Myocyte (in vitro differentiated cells): ENCODE measurements at places on chromosomes 11 and 22. TPM values are rescaled to one million over a fixed set of nuclear protein-coding genes. Genes with fewer than 3 reads are reported as not detected.

- DNase-seq, result no peak
Measured at GRCh38 chr11:31114442-31114841, 255.1 kb downstream of the DCDC1 start.

DNA sequence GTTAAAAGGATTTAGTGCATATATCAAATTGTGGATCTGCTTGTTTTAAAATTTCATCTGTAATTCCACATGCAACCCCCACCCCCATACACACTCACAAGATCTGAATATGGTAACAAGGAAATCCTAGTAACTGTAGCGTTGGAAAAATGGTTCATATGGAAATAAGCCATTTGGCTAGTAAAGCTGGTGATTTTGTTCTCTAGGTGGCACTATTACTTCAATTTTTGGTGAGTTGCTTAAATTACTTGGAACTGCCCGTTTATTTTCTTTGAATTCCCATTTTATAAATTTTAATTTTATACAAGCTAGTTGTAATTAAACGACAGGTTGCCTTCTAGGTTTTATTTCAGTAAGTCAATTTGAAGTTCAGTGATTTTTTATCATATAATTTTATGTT lies 5.3 kb downstream of the BDNF start:
- DNase-seq, result peak; percentile 34

DNA sequence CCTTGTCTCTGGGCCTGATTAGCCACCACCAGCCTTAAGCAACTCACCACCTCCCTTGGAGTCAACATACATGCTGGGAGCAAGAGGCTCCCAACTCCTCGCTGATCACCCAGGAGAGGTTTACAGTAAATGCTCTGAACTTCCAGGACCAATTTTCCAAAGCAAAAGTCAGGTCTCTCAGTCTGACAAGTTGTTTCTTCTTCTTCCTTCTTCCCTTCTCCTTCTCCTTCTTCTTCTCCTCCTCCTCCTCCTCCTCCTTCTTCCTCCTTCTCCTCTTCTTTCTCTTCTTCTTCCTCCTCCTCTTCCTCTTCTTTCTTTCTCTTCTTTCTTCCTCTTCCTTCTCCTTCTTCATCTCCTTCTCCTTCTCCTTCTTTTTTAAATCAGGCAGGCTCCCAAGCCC lies 148.2 kb downstream of the NECTIN1 start:
- DNase-seq, result no peak

- DNase-seq, result no peak
Measured at GRCh38 chr22:19540394-19540793, 16.2 kb upstream of the CLDN5 start.

- DNase-seq, result no peak
Measured at GRCh38 chr11:108758458-108758857, 93.6 kb downstream of the DDX10 start.

DNA sequence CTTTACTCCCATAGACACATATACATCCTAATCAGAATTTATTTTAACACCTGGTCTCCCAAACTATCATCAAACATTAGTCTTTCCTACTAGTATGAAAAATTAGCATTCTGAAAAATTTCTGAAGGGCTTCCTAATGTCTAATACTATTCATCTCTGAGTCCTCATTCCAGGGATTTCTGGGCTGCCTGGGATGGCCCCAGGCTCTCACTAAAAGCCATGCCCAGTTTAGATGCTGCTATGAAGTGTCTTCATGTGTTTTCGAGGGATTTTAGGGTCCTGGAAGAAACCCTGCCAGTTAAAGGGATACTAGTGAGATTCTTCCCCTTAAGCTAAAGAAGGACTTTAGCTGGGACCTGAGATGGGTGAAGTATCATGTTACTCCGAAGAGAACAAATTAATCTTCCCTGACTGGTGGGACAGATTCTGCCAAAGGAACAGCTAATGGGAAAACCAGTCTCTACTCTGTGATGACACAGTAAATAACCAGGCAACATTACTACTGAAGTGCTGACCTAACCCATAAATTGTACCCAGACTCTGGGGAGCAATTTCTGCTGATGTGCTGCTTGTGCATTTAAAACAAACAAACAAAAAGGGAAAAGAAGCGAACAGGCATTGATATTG lies 342.6 kb downstream of the SOX6 start:
- no peak for DNase-seq

DNA sequence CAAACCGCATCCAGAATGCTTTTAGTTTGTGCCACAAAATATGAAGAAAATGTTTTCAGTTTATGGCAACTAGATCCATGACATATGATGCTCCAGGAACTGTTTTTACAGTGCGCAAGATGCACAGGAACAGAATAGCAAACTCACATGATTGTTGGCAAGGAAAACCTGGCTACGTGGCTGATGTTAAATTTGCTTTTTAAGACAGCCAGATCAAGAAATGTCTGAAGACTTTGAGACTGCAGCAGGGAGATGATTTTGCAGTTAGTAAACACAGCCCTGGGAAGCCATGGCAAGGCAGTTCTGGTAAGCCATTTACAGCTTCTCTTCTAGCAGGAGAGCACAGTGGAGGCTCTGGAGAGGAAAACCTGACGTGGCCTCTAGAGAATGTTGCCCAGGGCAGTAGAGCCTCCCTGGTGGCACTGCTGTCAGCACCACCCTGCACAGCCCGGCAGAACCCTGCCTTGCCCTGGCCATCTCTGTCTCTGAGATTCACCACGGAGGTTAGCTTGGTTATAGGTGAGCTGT lies 69.8 kb upstream of the TNRC6B start:
- DNase-seq, result peak; percentile 34

- no peak for DNase-seq
Measured at GRCh38 chr11:1943576-1943975, 3.6 kb upstream of the MRPL23 start.

DNA sequence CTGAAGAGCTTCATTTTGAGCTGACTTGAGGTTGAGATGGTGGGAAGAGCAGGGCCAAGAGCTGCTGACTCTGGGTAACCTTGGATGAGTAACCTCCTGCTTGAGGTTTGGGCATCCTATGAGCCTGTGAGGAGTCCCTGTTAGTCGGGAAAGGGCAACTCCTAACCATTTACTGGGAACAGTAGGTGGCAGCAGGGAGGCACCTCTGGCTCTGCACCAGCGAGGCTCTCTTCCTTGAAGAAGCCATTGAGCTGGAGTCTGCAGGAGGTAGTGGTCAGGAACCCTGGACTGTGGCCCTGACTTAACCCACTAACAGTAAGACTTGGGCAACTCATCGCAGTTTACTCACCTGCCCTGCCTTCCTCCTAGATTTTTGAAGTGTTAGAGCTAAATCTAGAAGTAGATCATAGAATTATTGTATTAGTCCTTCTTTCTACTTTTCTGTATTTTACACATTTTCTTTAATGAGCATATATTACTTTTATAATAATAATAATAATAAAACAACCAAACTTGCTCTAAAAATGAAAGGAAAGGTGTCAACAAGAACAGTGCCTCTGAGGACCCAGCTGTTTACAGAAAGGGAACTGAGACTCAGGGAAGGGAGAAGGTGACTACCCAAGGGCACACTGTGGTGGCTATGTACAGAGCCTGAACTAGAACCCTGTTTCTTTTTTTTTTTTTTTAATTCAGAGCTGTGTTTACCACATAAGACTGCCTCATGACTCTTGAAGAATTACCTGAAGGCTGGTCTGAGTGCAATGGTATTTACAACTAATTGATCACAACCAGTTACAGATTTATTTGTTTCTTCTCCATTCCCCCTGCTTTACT lies 47.5 kb downstream of the MEI1 start:
- peak; percentile 84 for DNase-seq

DNA sequence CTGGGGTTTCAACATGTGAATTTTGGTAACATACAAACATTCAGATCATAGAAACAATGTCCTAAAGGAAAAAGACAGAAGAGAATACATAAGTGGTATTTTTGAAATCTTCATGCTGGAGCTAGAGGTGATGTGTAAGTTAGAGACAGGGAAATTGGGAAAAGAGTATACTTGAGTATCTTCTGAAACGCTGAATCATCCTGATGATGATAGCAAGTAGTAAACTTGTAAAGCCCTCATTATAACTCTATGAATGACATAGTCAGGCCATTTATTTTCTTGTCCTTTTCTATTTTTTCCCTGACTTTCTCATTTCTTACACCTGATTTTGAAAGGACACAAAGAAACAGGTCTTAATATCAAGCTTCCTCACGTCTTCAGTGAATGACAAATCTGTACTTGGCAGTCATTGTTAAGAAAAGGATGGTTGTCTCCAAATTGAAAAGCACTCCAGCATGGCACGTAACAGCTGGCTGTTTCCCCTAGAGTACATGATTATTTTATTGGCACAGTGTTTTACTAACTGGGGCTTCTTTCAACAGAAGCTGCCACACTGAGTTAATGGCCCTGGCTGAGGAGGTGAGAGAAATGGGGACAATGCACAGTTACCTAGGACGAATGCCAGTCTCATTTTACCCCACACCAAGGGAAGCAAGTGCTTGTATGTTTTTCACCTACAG lies 140.7 kb upstream of the CTSC start:
- no peak for DNase-seq

GRCh38 chr22:49487950-49488349 lies 339.7 kb downstream of the BRD1 start:
- no peak for DNase-seq

DNA sequence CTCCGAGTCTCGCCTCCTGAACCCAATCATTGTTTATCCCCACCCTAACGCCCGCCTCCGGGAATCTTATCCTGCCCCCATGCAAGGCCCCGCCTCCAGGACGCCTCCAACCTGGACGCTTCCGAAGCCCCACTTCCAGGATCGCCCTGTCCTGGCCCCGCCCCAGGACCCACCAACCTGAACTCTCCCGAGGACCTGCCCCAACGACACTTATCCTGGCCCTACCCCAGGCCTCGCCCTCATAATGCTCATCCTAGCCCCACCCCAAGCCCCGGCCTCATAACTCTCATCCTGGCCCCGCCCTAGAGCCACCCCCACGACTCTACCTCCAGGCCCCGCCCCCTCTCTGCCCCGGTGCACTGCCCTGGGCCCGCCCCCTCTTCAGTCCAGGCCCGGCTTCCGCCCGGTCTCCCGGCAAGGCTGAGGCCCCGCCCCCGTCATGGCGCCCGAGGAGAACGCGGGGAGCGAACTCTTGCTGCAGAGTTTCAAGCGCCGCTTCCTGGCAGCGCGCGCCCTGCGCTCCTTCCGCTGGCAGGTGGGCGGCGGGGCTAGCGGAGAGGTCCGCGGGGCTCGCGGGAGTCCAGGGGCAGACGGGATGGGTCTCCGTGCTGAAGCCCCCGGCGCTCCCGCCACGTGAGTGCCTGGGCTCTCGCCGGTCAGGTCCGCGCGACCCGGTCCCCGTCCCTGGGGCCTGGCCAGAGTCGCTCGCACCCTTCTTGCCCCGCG lies 45.7 kb upstream of the DEFB108B start:
- peak; percentile 84 for DNase-seq

GRCh38 chr11:32400196-32400595 lies 35.1 kb downstream of the WT1 start:
- no peak for DNase-seq

GRCh38 chr11:69727266-69727665 lies 23.4 kb upstream of the FGF19 start:
- no peak for DNase-seq

DNA sequence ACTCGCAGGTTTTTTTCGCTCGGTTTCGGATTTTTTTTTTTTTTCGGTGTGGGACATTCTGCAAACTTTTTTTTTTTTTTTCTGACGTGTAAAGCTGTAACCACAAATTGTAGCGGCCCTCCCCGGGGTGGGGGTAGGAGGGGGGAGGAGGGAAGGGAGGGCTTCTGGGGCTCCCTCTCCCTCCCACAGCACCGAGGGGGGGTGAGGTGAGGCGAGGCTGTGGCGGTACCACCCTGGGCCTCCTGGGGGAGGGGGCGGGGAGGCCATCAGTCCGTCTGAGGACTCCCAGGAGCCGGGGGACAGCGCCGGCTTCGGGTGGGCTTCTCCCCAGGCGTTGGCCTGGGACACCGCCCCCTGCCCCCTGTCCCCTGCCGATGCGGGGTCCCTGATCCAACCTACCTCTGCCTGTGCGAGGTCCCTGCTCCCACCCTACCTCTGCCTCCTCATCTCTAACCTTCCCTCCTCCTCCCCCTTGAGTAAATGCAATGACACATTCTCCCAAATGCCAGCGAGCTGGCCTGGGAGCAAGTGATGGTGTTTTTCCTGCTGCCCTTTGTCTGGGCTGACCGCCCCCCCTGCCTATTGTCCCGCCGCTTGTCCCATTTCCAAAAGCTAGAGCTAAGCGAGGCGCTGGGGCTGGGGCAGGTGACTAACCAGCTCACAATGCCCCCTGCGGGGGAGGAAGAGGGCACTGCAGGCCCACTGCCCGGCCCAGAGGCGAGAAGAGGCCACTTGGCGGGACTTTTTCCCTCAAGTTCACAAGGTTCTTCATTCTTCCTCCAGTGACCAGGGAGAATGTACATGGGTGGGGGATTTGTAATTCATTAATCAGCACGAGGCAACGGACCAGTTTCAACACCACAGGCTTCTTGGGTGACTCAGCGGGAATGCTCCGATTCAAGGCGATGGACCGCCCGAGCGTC lies 511 bp upstream of the CLCF1 start:
- DNase-seq, result peak; percentile 93

DNA sequence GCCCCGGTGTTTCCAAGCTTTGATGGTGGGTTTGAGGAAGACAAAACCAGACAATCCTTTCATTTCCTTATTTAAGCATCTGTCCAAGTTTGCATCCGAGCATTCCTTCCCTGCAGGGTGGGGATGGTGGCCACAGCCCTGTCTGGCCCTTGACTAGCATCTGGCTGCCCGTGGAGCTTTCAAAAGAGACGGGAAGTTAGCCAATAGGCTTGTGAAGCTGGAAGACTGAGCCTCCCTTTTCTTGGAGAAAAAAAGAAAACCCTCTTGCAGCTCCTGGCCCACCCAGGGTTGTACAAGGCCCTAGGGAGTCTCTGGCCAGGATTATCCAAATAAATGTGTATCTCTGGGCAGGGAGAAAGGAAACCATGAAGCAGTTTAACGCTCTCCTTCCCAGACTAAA lies 60.6 kb downstream of the MICAL2 start:
- DNase-seq, result peak; percentile 51

GRCh38 chr22:35638410-35638809 lies 9.8 kb upstream of the APOL6 start:
- DNase-seq, result peak; percentile 60

GRCh38 chr11:115848080-115848479 lies 343.9 kb upstream of the CADM1 start:
- DNase-seq, result peak; percentile 19

Gene TBX10
- total RNA-seq, result not detected in 2 replicates

Gene CCDC73
- not detected in 2 replicates for total RNA-seq

Gene SCYL1
- 84.4 and 128 TPM in 2 replicates for total RNA-seq

Gene AAMDC
- total RNA-seq, result 20.3 and 26.3 TPM in 2 replicates

Gene PRG3
- not detected in 2 replicates for total RNA-seq

Gene TMPRSS5
- total RNA-seq, result 0.48 and 0.99 TPM in 2 replicates

Gene TECTA
- 0.70 and 1.2 TPM in 2 replicates for total RNA-seq

Gene MPEG1
- not detected in 2 replicates for total RNA-seq

Gene DCHS1
- total RNA-seq, result 0.73 and 0.78 TPM in 2 replicates

Gene ELMOD1
- 3.5 and 9.3 TPM in 2 replicates for total RNA-seq

Gene MUC2
- total RNA-seq, result not detected in 2 replicates

Gene RAB36
- 0.08 and 0.21 TPM in 2 replicates for total RNA-seq

Gene TRPC6
- total RNA-seq, result not detected in 2 replicates
